Inflammatory macrophage treated with lipopolysaccharide for 4 hours (primary cell): ENCODE measurements at places on chromosomes 11 and 22.

DNA sequence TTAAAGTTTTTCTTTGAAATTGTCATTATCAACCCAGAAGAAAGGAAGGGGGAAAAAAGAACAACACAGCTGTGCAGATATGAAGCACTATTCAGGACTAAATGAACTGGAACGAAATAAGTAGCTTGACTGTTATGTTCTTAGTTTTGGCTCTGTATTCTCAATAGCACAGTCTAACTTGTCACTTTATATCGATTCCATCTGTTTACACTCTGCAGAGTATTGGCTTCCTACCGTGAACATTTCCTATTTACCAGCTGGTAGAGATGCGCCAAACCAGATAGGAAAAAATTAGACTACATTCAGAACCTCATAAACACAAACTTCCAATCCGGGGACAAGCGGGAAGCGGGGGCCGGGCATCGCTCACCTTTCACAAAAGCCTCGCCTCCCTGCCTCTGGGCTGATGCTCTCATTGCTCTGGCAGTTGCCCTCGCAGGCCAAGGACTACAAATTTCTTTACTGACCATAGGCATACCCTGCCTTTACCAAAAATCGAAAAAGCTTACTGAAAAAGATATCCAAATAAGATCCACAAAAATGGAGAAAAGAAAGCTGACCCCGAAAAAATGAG, 66.2 kb downstream of the EFCAB6 start:
- no peak for DNase-seq

DNA sequence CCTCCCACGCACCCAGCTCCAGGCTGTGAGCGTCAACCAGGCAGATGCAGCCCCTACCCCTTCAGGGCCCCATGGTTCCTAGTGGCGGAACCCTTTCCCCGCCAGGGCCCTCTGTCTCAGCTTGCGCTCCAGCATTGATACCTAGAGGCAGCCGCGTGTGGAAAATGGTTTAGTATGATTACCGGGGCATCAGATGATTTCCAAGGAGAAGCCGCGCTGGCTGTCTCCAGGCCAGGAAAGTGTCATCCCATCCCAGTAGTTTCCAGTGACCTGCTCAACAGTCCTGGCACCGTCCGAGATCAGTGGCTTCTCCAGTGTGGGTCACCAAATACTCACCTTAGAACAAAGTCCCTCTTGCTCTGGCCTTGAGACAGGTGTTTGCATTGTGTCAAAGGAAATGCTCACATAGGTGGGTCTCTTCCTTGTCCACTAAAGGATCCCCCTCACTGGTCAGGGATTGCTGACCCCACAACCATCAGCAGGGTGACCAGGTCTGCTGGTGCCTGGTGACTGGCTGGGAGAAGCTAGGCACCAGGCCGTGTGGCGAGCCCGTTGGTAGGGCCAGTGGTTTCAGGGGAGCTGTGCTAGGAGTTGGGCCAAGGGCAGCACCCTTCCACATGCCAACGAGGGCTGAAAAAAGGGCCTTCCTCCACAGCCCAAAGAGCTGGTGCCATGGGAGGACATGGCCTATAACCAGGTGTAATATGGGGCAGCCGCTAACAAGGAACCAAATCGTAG, 109.4 kb downstream of the MORC2 start:
- no peak for DNase-seq

DNA sequence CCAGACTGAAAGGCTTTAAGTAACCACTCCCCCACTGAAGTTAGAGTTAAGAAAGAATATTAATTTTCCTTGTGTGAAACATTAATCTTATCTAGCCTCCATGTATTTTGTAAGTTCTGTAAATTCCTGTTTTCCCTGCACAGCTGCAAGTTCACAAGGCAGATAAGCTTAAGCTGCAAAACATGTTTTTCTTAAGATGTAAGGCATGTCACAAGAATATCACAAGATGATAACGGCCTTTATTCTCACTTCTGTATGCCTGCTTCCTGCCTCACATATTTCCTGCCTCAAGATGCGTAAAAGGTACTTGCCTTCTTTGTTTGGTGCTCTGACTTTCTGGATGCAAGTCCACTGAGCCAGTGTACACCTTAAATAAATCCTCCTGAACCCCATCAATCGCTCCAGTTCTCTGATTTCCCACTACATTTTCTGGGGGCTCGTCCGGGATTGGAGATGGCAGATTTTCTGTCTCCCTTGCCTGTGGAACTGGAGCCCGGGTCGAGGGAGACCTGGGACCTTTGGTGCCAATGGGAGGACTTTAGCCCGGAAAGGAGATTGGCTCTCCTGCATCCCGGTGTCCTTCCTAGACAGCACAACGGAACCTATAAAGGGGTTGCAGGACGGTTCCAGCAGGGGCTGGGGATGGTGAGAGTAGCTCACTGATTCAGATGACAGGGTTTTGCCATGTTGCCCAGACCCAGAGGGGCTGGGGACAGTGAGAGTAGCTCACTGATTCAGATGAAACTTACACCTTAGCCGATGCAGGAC, 30.2 kb downstream of the PPARA start:
- no peak for DNase-seq

DNA sequence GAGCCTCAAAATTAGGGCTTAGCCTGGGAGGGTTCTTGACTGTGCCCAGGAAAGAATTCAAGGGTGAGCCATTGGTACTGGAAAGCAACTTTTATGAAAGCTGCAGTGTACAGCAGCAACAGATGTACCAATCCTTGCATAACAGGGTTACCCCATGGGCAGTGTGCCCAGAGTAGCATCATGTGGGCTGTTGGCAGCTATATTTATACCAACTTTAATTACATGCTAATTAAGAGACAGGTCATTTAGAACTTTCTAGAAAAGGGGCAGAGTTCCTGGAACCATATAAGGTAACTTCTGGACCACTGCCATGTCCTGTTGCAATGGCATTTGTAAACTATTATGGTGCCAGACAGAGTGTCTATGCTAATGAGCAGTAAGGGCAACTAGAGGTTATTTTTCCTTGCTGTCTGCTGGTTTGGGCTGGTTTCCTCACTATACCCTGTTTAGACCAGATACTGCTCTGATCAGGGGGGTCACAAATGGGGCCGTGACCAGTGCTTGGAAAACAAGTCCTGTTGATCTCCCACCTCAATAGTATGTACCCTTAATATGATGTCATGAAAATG, 1120.5 kb upstream of the RAG2 start:
- DNase-seq = no peak

DNA sequence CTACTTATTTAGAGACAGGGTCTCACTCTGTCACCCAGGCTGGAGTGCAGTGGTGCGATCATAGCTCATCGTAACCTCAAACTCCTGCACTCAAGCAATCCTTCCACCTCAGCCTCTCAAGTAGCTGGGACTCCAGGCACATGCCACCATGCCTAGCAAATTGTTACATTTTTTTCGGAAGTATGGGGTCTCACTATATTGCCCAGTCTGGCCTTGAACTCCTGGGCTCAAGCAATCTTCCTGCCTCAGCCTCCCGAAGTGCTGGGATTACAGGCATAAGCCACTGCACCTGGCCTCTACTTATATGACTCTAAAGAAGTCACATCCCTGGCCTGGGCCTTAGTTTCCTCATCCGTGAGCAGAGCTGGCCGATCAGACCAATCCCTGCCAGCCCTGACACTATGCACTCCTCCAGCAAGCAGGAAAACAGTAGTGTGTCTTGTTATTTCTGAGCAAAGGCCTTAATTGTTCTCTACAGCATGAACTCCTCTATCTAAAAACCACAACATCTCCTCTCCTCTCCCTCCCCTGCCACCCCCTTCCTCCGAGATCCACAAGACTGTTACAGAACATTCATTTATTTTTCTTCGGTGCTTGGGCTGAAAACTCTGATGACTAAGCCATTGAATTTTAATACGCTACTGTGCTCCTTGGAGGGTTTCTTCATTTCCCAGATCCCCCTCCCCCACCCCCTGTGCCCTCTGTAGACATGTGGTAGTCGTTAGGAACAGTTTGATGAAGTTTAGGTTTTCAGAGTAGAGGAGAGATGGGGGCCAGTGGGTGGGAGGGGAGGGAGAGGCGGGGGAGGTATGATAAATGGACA, 91.5 kb downstream of the ABTB2 start:
- DNase-seq = no peak

DNA sequence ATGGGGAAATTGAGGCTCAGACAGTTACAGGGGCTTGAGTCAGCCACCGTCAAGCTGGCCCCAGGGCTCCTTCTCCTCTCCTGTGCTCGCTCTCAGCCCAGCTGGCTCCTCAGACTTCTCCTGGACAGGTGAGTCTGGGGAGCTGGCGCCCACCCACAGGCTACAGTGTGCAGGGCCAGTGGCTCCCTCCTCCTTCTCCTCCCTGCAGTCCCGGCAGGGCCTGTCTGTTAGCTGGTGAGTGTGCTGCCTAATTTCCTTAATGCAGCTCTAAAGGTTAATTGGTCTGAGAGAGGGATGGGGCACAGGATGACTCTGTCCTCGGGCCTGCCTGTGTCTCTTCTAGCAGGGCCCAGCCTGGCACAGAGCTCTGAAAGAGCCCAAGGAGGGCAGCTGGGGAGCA, 31.7 kb downstream of the LMO1 start:
- DNase-seq = no peak

GRCh38 chr22:23478175-23478574, 101.9 kb downstream of the IGLL1 start:
- DNase-seq = no peak

GRCh38 chr11:117843666-117844484, 19.3 kb upstream of the FXYD2 start:
- DNase-seq = peak; percentile 72
